Stimulated activated CD4-positive, alpha-beta T cell treated with anti-CD3 and anti-CD28 coated beads, Interleukin-2, amount 100 ng/mL, for 24 hours (primary cell): ENCODE measurements at places on chromosomes 5 and 9.

- peak; percentile 64 for DNase-seq
Measured at GRCh38 chr5:163564321-163564938, 59.0 kb downstream of the MAT2B start.

DNA sequence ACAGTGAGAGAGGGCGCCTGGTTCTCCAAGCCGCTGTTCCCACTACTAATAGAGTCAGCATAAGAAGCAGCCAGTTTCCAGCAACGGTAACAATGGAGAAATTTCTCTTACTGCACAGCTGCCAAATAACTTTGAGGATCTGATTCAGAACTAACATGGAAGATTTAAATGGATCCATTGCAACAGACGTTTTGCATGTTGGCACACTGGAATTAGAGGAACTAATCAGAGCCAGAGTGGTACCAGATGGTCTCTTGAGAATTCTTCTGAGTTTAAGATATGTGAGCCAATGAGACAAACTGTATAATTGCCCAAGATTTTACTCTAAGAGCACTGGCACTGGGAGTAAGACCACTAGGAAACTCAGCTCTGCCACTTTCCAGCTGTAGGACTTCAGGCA is 186.5 kb downstream of the EFNA5 start:
- DNase-seq, result no peak

GRCh38 chr5:35331956-35332950 is 102.0 kb upstream of the PRLR start:
- no peak for DNase-seq

DNA sequence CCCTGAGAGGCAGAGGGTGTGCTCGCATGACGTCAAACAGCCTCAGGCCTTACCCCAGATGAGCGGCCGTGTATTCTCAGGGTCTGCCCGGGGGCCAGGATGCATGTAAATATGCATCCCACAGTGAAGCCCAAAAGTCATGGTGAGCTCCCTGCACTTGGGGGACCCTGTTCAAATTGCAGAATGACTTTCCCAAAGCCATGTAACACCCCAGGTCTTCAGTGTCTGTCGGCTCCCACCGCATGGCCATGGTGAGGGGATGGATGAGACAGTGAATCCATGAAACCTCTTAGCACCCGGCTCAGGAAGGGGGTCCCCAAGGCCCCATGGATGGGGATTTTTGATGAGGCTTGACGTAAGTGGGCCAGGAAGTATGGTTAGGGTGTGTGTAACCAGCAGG is 9.3 kb upstream of the COL5A1 start:
- no peak for DNase-seq

GRCh38 chr9:34862836-34863235 is 95.2 kb upstream of the PHF24 start:
- no peak for DNase-seq

DNA sequence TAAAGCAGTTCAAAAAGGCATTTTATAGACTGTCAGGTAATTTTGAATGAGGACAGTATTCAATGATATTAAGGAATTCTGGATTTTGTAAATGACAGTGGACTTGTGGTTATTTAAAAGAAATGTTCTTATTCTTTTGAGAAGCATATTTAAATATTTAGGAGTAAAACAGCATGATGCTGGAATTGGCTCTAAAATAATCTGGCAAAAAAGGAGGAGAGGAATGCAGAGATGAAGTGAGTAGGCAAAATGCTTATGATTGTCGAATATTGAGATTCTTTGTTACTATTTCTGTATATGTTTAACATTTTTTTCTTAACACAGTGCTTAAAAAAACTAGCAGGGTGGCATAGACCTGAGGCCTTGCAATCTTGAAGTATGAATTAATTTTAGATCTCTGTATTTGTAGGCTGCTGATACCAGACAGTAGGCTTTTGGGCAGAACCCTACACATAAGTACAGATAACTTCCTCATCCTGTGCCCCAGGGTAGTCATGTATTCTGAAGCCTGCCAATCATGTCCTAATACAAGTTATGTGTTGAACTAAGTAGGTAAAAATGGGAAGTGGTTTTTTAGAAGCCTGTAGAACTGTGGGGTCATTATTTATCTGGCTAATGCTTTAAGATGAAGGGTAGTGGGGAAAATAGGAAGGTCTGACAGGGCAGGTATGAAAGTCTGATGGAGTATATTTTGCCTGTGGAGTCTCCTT is 9.4 kb downstream of the CD180 start:
- DNase-seq, result no peak

- no peak for DNase-seq
Measured at GRCh38 chr5:67030289-67031056, 166.1 kb downstream of the CD180 start.

DNA sequence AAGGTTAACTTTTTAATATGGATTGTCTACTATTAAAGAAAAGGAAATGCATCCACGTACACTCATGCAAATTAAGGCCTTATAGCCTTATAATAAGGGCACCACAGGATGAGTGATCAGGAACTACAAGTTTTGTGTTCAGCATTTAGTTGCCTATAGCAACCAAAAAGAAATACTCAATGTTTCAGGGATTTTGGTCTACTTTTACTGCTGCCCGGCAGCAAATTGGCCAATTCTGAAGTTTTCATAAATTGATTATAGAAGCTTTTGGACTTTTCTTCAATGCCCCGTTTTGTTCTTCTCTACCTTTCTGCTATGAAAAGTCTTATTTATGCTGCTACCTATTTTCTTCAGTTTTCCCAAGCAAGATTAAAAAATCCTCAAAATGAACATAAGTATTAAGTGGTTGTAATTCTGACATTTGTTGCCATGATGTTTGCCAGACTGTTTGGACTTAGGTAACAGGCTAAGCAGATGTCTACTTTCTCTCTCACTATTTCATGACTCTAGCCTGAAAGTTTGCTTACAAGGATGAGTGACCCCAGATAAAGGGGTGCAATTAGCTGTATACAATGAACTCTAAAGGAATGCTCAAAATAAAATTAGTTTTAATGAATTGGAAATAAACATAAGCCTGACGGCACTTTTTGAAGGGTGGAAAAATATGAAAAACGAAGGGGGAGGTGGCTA is 391.5 kb upstream of the DAB2 start:
- no peak for DNase-seq

- peak; percentile 20 for DNase-seq
Measured at GRCh38 chr5:14144586-14145434, 1.7 kb downstream of the TRIO start.

DNA sequence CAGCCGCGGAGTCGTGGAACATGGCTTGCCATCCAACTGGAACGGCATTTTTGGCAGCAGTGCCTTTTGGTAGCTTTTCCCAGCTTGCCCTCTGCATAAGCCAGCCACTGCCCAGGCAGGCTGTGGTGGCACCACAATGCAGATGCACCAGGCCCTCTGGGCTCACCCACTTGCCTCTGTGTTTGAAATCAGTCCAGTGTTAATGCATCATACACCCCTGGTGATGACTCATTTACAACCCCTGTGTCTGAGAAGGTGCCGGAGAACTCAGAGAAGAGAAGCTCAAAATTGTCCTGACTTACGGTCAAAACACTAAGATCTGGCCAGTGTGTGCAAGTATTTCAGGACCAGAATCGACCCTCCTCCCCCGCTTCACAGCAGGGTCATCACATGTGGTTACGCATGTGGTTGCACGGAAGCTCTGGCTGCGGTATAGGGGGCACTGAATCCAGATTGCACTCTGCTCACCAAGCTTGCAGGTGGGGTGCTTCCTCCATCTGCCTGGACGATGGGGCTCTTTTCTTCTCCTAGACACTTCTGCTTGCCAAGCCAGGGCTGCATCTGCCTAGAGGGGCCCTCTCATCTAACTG is 66.5 kb upstream of the SMIM15 start:
- no peak for DNase-seq

DNA sequence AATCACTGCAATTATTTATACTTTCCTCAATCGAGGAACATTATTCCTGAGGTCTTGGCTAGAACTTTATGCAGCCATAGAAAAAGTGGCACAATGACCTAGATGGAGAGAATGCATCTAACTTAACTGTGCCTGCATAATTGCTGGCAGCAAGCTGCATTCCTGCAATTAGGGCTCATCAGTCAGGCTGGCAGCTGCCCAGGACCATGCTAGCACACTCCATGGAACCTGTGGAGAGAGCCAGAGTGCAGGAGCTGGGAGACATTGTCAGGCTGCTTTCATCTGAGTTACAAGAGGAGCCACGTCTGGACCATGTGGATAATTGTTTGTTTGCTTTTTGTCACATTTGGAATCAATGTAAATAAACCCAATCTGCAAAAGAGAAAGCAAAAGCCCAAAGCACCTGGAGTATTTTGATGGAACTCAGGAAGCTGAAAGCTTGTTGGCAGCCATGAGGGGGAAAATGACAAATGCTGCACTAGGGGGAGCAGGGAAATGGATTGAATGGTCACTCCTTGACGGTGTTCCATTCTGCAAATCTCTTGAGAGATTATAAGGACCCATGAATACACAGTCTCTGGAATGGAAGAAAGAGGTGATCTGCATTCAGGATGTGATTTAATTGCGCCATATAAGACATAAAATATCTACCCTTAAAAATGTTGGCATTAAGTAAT is 839.9 kb downstream of the MAT2B start:
- DNase-seq, result no peak

DNA sequence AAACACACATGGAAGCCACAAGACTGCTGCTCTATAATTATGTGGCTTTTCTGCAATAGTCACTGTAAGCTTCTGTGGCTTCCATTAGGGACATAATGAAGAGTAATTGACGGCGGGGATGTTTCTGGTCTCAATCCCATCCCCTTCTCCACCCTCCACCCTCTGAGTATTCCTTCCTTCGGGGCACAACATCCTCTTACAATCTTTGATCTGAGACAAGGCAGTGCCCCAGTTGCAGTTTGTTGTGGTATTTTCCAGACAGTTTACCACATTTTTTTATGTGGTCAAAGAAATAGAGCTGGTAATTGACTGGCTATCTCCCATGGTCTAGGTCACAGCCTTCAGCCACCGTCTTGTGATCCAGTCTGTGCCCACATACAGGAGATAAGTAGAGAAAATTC is 277.7 kb downstream of the NR2F1-AS1 start:
- DNase-seq, result no peak

DNA sequence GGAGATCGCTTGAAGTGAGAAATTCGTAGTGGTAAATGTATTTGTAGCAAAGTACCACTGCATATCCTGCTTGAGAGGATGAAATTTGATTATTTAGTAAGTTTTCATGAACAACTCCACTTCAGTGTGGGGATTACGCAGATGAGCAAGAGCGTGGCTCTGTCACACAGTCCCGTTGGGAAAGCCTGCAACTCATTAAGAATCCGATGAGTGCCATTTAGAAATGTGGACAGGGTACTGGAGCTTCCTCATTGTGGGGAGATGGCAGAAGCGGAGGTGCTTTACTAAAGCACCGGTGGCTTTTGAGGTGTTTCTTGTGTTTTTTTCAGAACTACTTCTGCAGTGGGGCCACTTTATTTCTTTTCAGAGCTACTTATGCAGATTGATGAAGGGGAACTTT is 1.4 kb downstream of the TJP2 start:
- no peak for DNase-seq

DNA sequence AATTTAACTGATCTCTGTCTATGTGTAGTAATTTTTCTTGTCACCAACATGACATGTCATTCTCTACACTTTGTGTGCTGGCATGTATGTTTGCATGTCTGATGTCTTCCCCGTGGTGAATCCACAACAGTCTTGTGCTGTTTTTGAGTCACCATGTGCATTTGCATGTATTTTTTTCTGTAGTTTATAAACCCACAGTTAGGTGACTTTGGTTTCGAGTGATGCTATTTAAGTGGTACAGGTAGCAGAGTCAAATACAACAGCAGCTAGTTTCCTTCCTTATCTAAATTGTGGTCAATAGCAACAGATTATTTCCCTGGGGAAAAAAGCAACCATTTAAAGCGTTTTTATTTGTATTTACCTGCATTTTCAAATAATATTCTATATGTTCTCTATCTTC is 89.9 kb upstream of the FSD1L start:
- DNase-seq, result no peak

GRCh38 chr9:129523943-129524581 is 96.8 kb downstream of the C9orf50 start:
- DNase-seq, result no peak

GRCh38 chr5:56900858-56901578 is 8.4 kb upstream of the SETD9 start:
- no peak for DNase-seq

- DNase-seq, result no peak
Measured at GRCh38 chr9:12748016-12748415, 26.8 kb upstream of the LURAP1L start.

DNA sequence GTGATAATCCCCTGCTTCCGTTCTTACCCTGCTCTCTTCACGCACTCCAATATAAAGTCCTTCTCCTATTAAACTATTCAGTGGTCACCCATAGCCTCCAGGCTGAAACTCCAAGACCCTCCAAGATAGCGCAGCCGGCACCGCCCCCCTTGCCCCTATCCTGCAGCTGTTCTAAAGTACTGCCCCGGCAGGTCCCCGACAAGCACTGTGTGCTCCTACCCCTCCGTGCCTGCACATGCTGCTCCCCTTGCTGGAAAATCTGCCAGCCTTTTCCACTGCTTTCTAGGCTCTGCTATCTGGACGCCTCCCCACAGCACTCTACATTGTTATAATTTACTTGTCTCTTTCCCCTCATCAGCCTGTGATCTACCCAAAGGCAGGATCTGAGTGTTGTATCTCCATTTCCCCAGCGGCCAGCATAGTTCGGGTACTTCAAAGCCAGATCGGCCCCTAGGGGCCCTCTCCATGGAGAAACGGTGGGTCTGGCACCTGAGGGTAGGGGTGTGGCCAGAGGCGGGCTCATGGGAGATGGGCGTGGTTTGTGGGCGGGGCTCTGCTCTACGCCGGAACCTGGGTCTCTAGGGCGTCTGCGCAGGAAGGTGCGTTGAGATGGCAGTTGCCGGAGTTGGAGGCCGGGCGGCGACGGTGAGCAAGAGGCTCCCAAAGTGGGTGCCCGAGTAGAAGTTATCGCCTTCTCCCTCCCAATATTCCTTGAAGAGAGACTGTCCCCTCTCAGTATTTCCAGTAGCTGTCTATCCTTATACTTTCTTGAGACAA is 83.5 kb upstream of the RUSC2 start:
- DNase-seq, result peak; percentile 24

DNA sequence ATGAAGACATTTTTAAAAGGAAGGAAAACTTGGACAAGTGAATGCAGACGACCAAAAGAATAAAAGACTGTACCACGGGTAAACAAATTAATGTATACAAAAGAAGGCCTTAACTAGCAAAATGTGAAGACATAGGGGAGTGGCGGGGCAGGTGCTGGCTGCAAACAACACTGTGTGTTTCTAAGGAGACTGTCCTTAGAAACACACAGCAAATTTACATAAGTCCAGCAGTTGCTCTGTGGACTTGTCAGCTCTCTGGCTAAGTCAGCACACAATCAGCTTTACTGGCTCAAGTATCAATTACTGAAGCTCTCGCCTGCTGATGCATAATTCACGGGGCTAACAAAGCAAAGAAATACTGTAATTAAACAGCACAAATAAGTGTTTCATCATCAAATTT is 24.8 kb downstream of the PTBP3 start:
- no peak for DNase-seq

- no peak for DNase-seq
Measured at GRCh38 chr9:16343249-16344237, 526.9 kb downstream of the BNC2 start.

DNA sequence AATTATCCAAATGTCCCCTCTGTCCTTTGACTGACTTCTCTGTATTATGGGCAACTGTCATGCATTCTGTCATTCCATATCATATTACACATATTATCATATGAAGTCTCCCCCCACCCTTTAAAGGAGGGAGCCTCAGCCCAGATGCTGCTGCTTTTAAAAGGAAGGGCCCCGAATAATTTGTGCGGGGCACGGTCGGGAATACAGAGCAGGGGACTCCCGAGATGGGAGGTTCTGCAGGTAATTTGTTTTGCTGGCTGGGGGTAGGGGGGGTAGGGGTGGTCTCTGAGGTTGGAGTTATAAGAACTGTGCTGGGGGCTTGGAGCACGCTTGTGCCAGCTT is 10.1 kb upstream of the LHX2 start:
- DNase-seq, result no peak
